Right atrium auricular region (tissue), 2 donors: ENCODE measurements at places on chromosomes 16 and 17. TPM values are rescaled to one million over a fixed set of nuclear protein-coding genes. Genes with fewer than 3 reads are reported as not detected.

DNA sequence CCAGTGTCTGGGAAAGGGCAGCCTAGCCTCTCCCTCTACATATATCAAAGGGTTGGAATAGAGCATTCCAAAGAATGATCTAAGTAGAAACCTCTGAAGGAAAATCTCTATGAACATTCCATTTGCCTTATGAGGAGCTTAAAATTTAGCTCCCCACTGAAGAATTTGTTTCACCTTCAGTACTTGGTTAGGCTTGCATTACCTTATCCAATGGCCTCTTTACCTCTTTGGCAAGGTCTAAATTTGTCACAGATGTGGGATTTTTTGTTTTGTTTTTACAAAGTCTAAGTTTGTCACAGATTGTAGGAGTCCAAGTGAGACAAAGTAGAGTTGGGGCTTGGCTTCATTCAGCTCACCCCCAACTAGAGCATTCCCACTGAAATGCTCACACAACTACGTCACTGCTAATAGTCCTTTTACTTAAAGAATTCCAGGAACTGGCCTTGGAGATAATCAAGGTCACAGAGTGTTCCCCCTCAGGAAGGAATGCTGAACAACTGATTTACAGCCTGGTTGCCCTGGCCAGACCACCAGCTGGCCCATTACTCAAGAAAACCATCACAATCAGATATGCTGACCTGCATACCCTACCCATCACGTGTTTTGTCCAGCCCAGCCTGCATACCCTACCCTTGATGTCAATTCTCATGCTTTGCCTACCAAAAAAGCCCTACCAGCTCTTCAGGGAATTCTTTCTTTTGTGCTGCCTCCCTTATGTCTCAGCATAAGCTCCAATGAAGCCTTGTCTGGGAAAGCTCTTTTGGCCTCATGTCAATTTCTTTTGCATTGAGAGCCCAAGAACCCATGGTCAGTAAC, 26.5 kb upstream of the PPM1D start:
- no peak for DNase-seq

DNA sequence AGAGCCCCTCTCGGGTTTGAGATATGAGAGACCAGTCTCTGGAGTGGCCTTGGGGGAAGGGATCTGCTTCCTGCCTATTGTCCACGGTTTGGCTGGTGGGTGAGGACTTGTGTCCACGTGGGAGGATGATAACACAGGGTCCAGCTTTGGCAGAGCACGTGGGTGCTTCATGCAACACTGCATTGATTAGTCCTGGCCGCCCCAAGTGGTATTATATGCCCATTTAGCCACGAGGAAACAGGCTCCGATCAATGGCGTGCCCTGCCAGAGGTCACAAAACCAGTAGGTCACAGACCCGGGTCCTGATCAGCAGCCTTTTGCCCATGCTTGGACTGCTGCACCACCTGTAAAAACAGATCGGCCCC, 141.6 kb downstream of the RGS9 start:
- DNase-seq = peak; percentile 42

DNA sequence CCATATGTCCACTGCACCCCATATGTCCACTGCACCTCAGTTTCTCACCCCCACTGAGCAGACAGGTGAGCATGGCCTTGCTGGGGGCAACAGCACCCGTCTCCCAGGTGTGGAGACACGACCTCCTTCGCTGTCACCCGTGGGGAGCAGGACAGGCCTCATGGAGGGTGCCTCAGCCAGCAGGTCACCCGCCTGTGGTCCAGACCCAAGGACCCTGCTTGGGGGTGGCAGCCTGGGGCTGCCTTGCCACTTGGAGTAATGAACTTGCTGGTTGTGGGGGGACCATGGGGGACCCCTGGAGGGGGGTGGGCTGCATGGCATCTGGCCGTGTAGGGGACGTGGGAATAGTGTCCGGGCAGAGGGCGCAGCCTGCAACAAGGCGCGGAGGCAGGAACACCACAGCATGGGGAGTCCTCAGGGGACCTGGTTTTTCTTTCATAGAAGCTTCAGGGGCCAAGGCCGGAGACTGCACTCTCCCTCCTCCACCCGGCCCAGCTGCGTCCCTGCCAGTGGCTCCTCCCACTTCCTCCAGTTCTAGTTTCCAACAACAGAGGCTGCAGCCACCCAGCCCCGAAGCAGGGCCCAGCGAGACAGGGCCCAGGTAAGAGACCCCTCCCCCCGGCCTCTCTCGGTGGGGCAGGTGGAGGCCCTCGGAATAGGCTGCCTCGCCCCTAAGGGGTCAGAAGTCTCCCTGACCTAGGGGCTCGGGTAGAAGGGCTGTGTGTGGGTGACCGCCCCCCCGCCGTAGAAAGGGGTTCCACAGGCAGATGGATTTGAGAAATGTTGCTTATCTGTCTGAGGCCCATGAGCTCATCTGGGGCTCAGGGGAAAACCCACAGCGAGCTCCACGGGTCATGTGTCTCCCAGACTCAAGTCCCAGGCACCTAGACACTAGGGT, at the start of gene NHLRC4:
TSS of gene NHLRC4 (plus strand) at position 531 of the 898 bp plus-strand sequence. CDS start 1,043 bp downstream, outside the sequence.
- peak; percentile 83 for DNase-seq

DNA sequence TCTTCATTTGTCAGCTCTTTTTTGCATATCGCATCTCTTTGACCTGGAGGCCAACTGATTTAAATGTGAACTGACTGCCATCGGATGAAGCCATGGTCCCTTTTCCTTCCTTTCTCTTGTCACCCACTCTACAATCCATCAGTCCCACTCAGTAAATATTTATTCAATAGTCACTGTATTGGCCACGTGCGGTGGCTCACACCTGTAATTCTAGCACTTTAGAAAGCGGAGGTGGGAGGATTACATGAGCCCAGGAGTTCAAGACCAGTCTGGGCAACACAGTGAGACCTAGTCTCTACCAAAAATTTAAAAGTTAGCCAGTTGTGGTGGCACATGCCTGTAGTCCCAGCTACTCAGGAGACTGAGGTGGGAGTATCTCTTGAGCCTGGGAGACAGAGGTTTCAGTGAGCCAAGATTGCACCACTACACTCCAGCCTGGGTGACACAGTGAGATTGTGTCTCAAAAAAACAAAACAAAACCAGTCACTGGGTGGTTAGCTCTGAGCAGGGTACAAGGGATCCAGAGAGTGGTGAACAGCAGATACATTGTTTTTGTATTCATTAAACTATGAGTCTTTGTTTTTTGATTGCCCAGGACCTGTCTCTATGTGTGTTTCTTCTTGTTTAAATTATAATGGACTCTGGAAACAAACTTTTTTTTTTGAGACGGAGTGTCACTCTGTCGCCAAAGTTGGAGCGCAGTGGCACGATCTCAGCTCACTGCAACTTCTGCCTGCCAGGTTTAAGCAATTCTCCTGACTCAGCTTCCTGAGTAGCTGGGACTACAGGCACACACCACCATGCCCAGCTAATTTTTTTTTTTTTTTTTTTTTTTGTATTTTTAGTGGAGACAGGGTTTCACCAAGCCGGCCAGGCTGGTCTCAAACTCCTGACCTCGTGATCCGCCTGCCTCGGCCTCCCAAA, 6.9 kb downstream of the PHAF1 start:
- no peak for DNase-seq

DNA sequence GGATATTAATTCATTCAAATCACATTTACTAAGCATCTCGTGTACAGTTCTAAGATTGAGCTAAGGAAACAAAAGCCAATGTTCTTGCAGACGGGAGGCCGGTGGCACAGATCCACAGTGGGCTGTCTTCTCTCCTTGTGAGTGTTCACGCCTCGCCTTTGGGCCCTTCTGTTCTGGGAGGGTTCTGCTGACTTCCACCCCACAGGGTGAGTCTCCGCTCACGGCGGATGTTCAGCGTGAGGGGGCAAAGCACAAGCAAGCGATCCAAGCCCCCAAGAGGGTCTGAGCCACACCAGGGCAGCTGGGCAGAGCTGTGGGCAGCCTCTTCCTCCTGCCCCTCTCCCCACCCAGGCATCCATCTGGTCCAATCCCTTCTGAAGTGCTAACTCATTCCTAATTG, 84.3 kb upstream of the DOC2B start:
- no peak for DNase-seq

DNA sequence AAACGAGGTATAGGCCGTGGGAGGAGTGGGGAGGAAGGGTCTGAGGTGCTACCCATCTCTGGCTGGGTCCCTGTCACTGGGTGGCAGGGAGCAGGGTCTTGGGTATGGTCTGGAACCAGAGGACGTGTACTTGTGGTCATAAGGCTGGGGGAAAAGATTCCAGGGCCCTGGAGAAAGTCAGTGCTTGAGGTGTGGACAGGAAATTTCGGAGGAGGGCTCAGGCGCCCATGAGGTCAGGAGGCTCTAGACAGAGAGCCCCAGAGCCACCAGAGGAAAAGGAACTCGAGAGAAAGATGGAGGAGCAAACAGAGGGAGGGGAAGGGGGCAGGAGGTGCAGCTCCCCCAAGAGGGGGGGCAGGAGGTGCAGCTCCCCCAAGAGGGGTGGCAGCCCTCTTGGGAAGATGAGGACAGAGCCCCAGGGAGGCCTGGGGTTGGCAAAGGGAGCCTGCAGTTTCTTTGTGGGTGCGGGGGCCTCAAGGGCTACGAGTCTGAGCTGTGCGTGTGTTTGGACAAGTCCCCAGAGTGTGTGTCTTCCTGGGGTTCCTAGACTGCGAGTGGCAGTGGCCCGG, 683 bp upstream of the SLC7A6 start:
- DNase-seq = no peak

- DNase-seq = no peak
These were observed 3.0 kb upstream of the NRN1L start for GRCh38 chr16:67881621-67882161.

DNA sequence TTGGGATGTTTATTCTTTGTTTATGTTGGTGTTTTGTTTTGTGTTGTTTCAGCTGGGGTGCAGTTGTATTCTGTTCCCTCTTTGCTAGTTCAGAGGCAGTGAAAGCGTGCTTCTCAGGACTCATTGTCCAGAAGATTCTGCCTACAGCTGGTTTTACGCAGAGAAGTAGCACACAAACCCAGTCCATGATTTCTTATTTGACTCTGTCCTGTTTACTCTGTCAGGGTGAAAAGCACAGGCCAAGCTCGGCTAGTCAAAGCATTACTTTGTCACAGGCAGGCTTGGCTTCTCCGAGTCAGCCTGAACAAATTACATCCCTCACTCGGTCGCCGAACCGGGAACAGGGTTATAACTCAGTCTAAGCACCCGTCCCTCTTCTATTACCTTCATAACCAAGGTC, 435.0 kb downstream of the MAF start:
- no peak for DNase-seq

DNA sequence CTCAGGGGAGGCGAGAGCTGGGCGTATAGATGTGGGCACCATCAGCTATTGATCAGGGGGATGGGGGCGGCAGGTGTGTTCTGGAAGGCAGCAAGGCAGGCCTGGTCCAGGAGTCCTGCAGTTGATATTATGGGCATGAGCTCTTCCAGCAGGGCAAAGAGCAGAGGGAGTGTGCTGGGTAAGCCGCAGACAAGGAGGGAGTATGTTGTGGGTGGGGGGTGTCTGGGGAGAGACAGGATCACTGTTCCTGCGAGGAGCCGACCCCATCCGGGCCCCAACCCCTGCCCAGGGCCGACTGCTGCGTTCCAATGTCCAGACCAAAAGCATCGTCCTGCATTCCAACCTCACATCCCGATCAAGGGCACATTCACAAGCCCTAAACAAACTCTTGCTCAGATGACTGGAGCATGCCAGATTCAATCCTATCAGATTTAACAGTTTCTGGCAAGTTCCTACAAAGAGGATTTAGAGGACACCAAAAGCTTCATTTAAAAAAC, 9.2 kb downstream of the MXRA7 start:
- no peak for DNase-seq

DNA sequence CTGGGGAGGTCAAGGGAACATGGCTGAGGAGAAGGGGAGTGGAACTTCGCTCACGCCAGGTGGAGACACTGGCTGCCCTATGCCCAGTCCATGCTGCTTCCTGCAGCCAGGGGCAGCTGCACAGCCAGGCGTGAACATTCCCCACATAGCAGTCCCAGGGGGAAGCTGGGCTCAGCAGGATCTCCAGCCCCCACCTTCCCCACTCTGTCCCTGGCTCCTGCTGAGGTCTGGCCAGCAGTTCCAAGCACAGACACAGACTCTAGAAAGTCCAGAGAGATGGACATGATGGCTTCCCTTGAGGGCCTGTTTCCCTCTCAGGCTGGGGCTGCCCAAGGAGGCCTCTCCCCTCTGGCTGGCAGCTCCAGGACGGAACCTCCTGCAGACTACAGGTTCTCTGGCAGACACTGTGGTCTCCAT, 9.3 kb downstream of the JUP start:
- no peak for DNase-seq

DNA sequence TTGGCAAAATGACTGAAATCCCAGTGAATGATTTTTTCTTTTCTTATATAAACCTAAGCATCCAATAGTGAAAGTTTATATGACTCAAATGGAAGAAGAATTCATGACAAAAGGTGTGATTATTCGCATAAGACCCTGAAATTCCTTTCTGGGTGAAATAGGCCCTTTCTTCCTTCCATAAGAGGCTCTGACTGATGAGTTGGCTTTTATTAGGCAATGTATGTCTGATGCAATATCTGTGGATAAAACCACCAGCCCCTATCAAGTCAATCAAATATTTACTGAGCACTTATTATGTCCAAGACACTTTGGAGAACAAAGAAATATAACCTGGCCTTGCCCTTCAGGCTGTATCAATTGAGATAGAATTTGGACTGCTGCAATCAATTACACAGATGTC, 316.6 kb downstream of the CDH13 start:
- no peak for DNase-seq

- no peak for DNase-seq
These were observed 17.7 kb upstream of the ZNF594 start for GRCh38 chr17:5209396-5209795.

DNA sequence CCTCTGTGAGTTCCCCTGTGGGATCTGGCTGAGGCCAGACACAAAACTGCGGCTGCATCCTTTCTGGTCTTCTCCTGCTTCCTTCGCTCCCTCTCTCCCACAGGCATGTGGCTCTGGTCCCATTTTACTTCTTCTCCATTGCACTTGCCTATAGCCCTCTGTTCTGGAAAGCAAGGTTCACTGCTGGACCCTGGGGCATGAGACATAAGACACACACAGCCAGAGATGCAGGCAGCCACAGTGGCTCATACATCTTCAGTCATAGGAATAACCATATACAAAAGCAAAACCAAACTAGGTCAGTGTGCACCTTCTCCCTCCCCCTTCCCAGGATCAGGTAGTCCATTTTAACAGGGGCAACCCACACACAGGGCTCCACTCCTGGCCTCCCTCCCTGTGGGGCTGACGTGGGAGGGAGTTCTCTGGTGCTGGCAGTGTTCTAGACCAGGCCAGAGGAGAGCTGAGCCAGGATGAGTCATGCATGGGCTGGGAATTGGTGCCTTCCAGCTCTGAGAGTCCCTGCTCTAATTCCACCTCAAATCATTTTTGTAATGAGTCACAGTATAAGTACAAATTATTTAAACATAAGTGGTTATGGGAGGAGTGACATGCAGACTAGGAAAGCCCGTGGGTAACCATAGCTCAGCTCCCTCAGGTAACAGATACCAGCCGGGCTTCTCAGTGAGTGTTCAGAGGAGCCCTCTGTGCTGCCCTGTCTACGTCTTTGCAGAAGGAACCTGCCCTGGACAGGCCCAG, 58.0 kb downstream of the ASIC2 start:
- DNase-seq = peak; percentile 74

- no peak for DNase-seq
These were observed 20.9 kb downstream of the GAN start for GRCh38 chr16:81335669-81336068.

- DNase-seq = no peak
These were observed 4.6 kb upstream of the CLDN9 start for GRCh38 chr16:3007957-3008689.

Gene NACA2
- total RNA-seq = not detected

Gene ZNF385C
- not detected for total RNA-seq

Gene SLC2A4
- total RNA-seq = 70.3 TPM

Gene MAPK7
- total RNA-seq = 17.8 TPM

Gene CD79B
- 2.2 TPM for total RNA-seq

Gene MT1B
- total RNA-seq = not detected

Gene SEZ6L2
- 2.6 TPM for total RNA-seq
